ENCODE measurements at places on chromosomes 1 and 21.

- no peak for DNase-seq
These were observed 2.7 kb downstream of the SLC35F3 start for GRCh38 chr1:233907151-233907550.

- DNase-seq, result no peak
These were observed 11.7 kb downstream of the AVPR1B start for GRCh38 chr1:206105464-206105995.

DNA sequence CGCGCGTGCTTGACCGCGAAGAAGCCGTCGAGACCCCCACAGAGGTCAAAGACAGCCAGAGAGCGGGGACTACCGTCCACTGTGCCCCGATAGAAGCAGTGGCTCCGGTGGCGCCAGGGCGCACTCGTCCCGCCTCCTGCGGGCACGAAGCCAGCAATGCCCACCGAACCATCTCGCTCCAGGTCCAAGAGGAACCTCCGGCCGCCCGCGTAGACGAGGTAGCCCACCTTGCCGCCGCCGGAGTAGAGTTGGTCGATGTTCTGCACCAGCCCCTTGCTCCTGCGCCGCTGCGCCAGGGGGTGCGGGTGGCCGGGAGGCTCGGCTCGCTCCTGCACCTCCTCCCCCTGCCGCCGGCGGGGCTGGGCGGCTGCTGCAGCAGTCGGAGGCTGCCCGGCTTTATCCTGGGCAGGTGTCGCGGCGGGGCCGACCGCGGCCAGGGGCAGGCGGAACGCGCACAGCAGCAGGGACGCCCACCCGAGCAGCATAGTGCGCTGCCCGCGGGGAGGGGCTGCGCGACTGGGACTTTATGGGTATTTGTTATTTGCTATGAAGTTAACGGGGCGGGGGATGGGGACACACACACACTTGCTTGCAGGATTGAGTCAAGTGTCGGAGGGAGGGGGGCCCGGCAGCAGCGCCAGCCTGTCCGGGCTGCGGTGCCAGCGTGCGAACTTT lies 844 bp downstream of the ADAMTS5 start:
- no peak for DNase-seq

GRCh38 chr1:14597343-14598006 lies 1.0 kb upstream of the KAZN start:
- peak; percentile 40 for DNase-seq

DNA sequence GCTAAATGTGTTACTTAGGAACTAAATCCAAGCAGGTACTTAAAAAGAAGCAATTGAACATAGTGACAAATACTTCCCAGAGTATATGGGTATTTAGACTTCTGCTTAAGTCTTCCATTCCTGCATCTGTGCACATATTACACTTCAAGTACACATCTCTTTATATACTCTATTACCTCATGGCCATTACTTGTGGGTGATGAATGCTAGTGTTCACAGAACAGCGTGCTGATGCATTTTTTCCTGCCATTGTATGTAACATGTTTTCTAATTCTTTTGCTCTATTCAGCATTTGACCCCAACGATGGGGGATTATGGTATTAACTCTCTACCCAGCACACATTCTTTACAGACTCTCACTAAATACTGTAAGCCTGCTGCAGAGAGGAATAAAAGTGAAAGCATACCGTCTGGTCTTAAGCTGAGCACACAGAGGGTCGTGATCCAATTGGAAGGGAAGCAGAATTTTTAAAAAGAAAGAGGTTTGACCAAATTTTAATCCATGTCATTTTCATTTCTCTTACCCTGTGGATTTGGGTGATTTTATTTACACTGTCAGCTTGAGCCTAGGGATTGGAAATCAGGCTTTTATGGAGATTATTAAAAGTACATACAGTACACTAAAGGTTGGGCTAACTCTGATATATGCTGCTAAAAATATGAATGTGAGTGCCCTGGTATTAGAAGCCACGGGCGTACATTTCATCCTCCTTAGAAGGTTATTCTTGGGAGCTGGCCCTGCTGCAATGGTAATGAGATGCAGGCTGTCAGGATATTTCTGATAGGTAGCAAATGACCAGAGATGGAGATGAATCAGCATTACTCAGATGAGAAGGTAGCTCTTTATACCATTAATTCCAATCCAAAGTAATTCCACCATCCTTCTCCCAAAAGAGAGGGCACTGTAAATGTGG lies 95.5 kb upstream of the PROX1 start:
- no peak for DNase-seq

DNA sequence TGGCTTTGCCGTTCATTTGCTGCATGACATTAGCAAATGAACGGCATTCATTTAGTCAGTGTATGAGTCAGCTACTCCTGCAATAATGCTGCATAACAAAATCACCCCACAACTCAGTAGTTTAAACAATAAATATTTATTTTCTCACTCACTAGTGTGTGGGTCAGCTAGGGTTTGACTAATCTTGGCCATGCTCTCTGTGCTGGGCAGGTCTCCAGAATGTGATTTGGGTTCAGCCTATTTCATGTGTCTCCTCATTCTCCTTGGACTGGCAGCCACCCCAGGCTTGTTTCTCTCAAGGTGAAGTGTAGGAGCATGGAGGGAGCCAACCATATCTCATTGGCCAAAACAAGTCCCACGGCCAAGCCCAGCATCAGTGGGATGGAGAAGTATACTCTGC lies 104.3 kb downstream of the LACTBL1 start:
- no peak for DNase-seq

- DNase-seq, result no peak
These were observed 8.4 kb upstream of the SLC19A1 start for GRCh38 chr21:45550522-45551210.

- peak; percentile 90 for DNase-seq
These were observed 13.2 kb downstream of the AGRN start for GRCh38 chr1:1033009-1033587.

DNA sequence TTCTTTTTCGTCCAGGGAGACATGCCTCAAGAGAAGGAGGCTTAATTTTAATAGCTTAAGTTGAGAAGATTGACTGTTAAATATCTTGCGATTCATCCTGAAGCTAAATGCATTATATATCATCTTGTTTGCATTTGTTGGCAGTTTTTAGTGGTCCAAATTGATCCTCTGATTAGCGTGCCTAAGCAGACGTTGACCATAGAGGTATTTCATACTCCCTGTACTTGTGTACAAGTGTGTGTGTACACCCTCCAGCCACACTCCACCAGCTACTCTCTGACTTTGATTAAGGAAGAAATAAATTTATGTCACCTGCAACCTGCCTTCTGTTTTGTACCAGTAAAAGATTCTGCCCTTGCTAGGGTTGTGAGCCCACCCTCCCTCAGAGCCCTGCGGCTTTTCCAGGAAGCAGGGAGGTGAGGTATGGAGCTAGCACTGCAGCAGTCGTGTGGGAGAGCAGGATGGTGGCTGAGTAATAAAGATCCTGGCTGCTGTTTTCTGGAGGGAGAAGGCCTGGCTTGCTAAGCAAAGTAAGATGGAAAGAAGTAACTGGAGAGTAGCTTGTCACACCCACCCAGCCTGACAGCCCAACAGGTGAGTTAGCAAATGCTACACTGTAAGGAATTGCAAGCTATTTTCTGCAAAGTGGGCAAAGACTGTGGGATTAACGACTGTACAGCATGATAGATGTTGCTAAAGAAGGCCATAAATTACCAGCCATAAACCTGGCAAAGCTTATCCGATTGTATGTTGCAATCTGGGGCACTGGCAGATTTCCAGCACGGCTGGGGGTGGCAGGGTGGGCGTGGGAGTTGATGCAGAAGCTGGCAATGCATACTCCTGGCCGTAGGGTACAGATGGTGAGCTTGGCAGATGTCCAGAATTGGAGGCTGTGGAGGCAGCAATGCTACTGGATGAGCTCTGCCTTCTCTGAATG lies 170.2 kb downstream of the TNR start:
- peak; percentile 70 for DNase-seq

GRCh38 chr21:31222142-31222541 lies 121.9 kb downstream of the TIAM1 start:
- DNase-seq, result no peak

- no peak for DNase-seq
These were observed 10.4 kb upstream of the TMEM240 start for GRCh38 chr1:1550591-1551432.

DNA sequence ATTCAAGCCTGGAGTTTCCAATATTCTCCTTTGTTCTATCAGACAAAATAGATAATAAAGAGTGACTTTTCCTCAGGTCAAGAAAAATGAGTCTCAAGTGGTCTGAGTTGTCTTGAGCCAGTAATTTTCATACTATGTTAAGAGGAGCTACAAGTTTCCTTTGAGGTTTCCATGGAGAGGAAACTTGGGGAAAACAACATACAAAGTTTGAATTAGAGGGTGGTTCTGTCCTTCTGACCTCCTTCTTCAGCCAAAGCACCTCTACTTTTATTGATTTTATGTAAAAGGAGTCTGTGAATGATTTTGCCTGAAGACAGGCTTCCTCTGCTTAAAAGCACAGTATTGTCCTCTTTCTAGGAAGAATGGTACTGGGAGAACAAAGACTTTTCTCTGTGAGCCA lies 497.2 kb upstream of the PKN2 start:
- DNase-seq, result no peak

DNA sequence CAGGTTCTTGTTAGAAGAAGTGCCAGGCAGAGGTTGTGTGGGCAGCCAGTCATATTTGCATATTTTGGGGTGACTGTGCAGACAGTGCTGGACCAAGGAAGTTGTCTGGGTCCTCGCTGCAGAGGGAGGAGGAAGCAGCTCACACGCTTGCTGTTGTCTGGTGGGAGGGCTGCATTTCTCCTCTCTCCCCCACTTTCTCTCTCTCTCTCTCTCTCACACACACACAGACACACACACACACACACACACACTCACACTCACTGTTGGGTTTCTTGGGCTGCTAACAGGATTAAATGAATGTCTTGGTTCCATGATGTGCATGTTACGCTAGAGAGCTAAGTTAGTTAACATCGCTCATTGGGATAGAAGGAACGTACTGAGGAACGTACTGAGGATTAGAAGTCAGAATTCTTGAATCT lies 72.9 kb downstream of the AGPAT3 start:
- DNase-seq, result no peak

DNA sequence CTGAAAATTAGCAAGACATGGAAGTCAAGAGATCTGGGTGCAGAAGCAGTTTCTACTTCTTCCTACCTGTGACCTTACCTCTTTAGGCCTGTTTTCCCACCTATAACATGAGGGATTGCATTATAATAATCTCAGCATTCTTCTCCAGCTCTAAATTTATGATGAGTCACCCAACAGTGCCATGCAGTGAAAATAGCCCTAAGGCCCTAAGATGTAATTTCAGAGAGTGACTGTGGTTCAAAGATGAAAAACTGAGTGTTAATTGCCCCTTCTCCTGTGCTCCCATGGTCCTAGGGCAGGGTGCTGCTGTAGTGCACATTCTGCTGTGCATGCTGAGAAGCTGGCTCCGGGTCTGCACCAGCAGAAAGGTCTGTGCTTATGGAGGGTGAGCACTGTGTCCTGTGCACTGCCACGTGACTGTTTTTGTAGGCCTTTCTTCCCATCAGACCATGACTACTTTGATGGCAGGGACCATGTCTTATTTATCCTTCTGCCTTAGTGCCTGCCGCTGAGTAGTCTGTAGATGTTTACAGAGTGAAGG lies 29.7 kb downstream of the JUN start:
- no peak for DNase-seq

DNA sequence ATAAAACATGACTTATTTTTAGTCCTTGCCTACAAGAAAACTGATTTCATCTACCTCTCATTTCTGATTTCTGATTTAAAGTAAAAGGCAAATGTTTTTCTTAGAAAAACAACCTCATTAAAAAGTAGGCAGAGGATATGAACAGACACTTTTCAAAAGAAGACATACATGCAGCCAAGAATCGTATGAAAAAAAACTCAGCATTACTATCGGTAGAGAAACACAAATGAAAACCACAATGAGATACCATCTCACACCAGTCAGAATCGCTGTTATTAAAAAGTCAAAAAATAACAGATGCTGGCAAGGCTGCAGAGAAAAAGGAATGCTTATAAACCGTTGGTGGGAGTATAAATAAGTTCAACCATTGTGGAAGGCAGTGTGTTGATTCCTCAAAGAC lies 16.2 kb downstream of the ODR4 start:
- no peak for DNase-seq

- no peak for DNase-seq
These were observed 14.4 kb upstream of the SLC2A7 start for GRCh38 chr1:9040659-9041030.

DNA sequence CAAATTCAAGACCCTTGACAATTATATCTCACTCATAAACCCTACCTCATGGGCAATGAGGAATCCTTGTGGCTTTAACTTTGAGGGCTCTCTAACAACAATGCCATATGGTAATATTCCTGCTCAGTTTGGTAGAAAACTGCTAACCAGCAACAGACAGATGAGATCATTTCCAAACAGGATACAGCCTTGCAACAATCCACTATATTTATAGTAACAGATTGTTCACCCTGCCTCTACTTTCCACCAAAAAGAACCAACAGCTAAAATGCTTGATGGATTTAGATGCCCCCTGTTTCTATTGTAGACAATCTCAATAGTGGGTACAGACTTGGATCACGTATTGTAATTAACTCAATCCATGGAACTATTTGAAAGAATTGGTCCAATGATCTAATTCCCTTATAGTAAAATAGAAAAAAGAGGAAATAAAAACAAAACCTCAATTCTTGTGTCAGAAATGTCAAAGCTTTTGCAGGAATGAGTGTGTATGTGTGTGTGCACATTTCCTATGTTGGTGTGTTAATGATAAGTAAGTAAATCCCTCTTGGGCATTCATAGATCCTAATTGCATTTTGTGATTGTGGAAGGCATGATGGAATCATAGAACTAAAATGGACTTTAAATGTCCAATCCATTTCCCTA lies 100.0 kb upstream of the EDEM3 start:
- DNase-seq, result no peak

DNA sequence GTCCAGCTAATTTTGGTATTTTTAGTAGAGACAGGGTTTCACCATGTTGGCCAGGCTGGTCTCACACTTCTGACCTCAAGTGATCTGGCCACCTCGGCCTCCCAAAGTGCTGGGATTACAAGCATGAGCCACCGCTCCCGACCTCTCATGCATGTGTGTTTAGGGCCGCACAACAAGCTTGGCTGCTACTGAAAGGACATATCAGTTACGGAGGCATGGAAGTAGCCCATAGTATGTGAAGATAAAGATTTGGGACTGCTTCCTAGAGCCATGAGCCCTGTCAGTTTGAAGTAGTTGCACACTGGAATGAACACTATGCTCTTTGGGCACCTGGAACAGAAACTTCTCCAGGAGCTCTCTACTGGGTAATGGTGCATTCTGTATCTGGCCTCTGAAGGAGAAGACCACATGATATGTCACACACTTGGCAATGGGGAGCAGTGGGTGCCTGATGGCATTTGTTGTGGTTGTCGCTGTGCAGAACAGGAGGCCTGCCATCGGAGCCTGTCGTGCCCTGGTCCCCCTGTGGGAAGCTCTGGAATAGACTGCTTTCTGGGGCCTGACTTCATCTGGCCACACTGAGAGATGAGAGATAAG lies 144.7 kb upstream of the KIF26B start:
- no peak for DNase-seq

DNA sequence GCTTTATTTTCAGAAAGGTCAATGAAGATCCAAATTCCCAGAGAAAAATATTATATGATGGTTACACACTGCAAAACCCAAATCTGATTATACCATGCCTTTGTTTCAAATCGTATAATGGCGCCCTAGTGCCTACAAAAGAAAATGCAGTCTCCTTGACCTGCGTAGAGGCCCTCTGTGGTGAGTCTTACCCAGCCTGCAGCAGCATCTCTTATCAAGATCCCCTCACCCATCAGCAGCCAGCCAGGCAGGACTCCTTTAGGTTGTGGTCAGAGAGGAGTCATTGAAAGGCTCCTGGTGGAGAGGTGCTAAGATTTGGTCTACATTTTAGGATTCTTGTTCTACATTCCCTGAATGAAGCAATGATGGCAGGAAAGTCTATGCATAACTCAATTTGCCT lies 23.7 kb upstream of the DAB1 start:
- DNase-seq, result no peak

Data from NCI-H146 (cell line).